ENCODE measurements at places on chromosomes 12 and 14.

DNA sequence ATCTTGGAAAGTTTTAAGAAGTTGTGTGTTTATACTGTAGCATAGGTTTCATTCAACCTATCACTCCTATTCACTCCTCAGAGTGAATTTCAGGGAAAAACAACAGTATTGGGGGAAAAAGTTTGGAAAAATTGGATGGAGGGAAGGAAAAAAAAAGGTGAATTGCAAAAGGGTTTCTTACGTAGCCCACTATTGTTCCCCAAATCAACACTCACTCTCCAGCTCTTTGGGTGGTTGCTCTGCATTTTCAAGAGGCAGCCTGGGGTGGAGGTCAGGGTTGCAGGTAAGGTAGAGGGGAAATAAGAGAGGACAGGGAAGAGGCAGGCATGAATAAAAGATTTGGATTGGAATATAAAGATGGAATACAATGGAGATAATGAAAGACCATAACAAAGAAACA lies 42.3 kb downstream of the BORCS5 start:
- no peak for DNase-seq

GRCh38 chr12:129053232-129053631 lies 200.0 kb downstream of the GLT1D1 start:
- no peak for DNase-seq

- DNase-seq: no peak
These were observed 25.6 kb upstream of the GPATCH2L start for GRCh38 chr14:76126076-76126475.

GRCh38 chr14:100780246-100780645 lies 45.7 kb upstream of the MEG3 start:
- DNase-seq: no peak

DNA sequence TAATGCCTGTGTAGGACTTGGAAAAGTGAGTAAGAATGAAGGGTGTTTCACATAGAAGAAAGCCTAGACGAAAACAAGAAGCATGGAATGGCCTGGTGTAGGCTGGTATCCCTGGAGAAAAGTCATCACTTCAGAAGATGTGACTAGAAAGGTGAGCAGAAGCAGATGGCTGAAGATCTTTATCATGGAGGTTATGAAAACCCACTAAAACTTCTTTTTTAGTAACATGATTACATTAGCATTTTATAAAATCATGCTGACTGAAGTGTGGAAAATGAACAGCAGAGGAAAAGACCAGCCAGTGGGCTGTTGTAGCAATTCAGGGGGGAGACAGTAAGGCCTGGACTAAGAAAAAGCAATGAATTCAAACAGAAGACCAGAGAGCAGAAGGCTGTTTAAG lies 114.5 kb upstream of the G2E3 start:
- no peak for DNase-seq
